Muscle of arm (tissue), 14 donors: ENCODE measurements at places on chromosomes 3 and 15. TPM values are rescaled to one million over a fixed set of nuclear protein-coding genes. Genes with fewer than 3 reads are reported as not detected.

DNA sequence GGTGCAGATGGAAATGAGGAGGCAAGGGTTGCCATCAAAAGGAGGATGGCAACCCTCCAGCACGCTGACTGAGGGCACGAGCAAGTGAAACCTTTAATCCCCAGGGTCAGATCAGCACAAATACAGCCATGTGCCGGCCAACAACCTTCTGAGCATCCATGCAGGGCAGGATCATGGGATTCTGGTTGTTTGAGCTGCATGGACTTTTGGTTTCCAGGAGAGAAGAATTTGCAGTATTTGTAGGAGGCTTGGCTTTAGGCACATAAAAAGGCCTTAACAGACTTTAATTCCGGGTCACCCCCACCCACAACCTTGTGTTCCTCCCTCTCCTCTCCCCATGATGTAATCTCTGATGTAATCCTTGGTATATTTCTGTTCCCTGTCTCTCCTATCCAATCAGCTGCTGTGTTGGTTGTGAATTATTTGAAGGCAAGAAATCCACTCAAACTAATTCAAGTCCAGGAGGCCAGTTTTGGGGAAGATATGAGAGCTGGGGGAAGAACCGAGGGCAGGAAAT is 254.3 kb downstream of the SHQ1 start:
- no peak for DNase-seq

The IRAK2 gene
- polyA plus RNA-seq = 0.56 TPM

The DUOXA2 gene
- not detected for polyA plus RNA-seq

GRCh38 chr3:17182166-17182565 is 297.4 kb downstream of the PLCL2 start:
- no peak for DNase-seq

- DNase-seq = no peak
These were observed 982.3 kb downstream of the DIPK2A start for GRCh38 chr3:144953959-144954358.

The SEMA5B gene
- 20.8 TPM for polyA plus RNA-seq

GRCh38 chr15:33066584-33066983 is 127.9 kb downstream of the FMN1 start:
- DNase-seq = no peak

DNA sequence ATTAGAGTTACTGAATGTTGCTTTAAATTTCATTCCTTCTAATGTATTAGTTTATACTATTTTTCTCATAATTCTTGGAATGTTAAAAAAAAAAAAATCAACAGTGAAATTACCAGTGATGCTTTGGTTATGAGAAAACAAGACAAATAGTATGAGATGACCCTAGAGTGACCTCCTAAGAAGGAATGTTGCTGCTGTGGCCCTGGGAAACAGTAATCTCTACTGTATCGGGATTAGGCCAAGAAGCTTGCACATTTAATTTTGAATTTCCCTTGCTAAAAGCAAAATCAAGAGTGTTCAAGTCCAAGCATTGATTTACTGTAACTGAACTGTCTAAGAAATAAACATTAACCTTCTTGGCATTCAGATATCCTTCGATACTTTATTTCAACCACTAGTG is 18.1 kb downstream of the TOPBP1 start:
- DNase-seq = no peak

DNA sequence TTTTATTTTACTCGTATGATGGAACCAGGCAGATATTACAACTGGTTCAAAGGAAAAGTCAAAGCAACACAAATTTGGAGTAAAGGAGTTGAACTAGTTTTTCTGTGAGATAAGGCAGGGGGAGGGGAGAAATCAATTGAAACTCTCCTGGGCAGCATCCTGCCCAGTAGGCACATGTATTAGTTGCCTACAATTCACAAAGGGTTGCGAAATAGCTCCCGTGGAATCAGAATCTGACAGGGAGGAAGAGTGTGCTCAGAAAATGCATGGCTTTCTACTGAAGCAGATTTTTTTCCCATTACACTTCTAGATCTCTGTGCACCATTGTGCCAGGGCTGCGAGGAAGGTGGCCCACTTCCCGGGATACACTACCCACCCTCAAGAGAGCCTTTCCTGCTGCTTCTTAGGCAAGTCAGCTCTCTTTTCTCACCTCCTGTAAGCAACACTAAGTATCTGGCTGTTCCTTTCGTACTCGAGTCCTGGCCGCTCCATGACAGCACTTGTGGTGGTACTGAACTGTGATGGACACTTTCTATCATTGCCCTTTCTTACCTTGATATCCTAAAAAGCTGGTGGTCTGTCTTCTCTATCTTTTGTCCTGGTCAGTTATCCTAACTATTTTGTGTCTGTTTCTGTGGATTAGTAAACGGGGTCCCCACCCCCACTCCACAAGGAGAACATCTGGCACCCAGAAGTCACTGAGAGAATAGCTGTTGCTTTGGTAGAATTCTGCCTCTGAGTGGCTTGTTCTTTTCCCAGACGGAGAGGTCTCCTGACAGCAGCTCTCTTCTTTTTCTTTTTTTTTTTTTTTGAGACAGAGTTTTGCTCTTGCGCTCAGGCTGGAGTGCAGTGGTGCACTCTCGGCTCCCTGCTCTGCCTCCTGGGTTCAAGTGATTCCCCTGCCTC is 74.8 kb downstream of the RPL39L start:
- DNase-seq = no peak

The C3orf70 gene
- polyA plus RNA-seq = 5.3 TPM

DNA sequence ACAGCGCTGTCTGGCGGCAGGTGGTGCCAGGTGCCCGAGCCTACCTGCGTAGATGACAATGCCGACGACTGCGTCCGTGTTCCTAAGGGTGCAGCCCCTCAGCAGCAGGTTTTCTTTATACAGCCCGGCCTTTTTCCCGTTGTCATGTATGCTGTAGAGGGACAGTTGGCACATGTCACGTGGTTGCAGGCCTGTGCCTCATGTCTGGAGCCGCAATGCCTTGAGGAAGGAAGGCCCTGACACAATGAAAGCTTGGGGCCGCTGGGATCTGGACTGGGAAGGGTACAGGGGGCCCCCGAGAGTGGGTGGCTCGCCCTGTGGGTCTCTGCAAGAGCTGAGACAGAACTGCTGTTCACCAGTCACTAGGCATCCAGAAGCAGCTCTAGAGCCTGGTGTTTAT is 136.0 kb downstream of the ATP10A start:
- no peak for DNase-seq
